ENCODE measurements at places on chromosomes 7 and 10. TPM values are rescaled to one million over a fixed set of nuclear protein-coding genes. Genes with fewer than 3 reads are reported as not detected.

GDF2 gene
- not detected for total RNA-seq

GOLGA7B gene
- 0.27 TPM for total RNA-seq

ZNF467 gene
- total RNA-seq: 0.91 TPM

GPRIN2 gene
- 26.0 TPM for total RNA-seq

LGI1 gene
- total RNA-seq: 5.8 TPM

PNLIPRP1 gene
- not detected for total RNA-seq

SEPTIN14 gene
- not detected for total RNA-seq

ACHE gene
- 13.7 TPM for total RNA-seq

CLDN15 gene
- 7.1 TPM for total RNA-seq

POR gene
- 79.2 TPM for total RNA-seq

SMKR1 gene
- total RNA-seq: 0.55 TPM

SGCE gene
- total RNA-seq: 62.2 TPM

SLC18A2 gene
- 0.24 TPM for total RNA-seq

MLXIPL gene
- total RNA-seq: 63.2 TPM

PRDX3 gene
- total RNA-seq: 153 TPM

RBP4 gene
- total RNA-seq: 0.82 TPM

ANXA8 gene
- total RNA-seq: 0.37 TPM

ANKRD2 gene
- not detected for total RNA-seq

ANKRD22 gene
- total RNA-seq: not detected

OR9A2 gene
- total RNA-seq: not detected

EPHA1 gene
- 70.0 TPM for total RNA-seq

LRRC61 gene
- 27.0 TPM for total RNA-seq

ZNF503 gene
- 0.43 TPM for total RNA-seq

TAX1BP1 gene
- total RNA-seq: 120 TPM

NPFFR1 gene
- not detected for total RNA-seq

ADAM22 gene
- total RNA-seq: 12.2 TPM

CRHR2 gene
- total RNA-seq: not detected

RPP38 gene
- 23.6 TPM for total RNA-seq

RELN gene
- total RNA-seq: 8.5 TPM

DNAH11 gene
- total RNA-seq: 0.99 TPM

Measured in endodermal cell (in vitro differentiated cells).